ENCODE measurements at places on chromosomes 4 and X. TPM values are rescaled to one million over a fixed set of nuclear protein-coding genes. Genes with fewer than 3 reads are reported as not detected.

DNA sequence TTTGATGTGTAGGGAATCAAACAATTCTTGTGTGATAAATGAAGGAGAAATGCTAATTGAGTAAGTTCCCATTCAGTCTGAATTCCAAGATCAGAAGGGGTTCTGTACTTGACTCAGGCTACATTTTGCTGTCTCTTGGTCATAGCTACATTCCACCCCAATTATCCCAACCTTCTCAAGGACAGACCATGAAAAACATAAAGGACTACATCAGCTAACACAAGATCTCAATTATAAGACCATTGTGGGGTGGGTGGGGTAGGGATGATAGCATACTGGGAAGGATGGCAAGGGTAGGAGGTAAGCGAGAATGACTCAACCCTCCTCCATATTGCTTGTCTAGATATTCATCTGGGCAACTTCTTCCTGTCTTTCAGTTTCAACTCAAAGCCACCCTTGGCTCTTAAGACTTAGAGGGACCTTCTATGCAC, 87.4 kb upstream of the ETNPPL start:
- DNase-seq: peak; percentile 4

DNA sequence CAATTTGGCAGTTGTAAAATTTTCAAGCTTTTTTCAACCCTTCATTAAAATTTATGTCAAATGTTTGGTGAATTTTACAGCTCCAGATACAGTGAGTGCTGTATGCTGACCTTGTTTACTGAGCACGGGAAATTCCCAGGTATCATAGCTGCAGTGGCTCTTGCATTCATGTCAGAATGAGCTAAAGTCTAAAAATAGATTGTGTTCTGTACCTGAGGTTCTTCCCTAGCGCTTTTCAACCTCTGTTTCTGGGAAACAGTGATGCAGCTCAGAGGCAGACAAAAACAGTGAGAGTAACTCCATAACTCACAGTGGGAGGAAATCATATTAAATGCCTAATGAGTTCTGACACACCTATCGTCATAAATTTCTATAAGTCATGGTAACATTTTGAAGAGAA, 393.8 kb upstream of the GNPDA2 start:
- DNase-seq: no peak

DNA sequence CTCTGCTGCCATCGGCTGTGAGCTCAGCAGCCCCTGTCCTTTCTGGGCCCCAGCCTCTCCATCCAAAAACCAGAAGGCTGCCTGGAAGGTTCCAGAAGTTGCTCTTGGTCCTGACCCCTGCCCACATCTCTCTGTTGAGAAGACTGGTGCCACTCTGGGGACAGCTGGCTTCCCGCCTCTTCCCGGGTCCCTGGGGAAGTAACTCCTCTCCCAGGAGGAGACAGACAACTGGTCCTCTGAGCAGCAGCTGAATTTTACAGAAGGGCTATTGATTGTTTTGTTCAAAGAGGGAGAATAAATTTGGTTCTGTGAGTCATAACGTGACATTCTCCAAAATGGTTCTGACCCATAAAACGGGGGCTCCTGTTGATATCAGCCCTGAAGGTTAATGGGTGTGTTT, 61.2 kb downstream of the TRMT44 start:
- no peak for DNase-seq

- DNase-seq: no peak
These were observed 262.0 kb downstream of the COL25A1 start for GRCh38 chr4:109040441-109040840.

GRCh38 chr4:2694691-2695090, 61.4 kb downstream of the TNIP2 start:
- DNase-seq: peak; percentile 16

GRCh38 chr4:71171592-71171991, 167.2 kb upstream of the SLC4A4 start:
- DNase-seq: no peak

- peak; percentile 16 for DNase-seq
These were observed 80.0 kb upstream of the NALF2 start for GRCh38 chrX:69424161-69424560.

DNA sequence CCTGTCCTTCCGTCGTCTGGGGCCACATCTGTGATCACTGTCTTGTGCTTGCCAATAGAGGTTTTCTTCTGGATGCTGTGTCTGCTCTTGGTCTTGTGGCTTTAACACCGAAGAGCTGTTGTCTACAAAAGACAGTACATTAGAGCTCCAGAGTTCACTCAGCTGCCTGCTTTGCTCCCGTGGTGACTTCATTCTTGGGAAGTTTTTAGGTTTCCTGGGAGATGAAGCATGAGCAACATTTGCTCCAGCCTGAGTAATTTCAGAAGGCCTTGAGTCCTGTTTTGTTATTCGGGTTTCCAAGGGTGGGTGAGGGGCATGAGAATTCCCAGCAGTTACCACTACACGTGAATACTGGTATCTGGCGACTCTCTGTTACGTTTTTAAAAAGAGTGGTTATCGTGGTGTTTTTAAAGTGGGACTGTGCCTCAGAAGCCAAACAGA, 189.2 kb downstream of the SHROOM3 start:
- peak; percentile 94 for DNase-seq

GRCh38 chr4:86595426-86595805, 1.3 kb downstream of the PTPN13 start:
- DNase-seq: peak; percentile 30

- DNase-seq: no peak
These were observed 42.0 kb upstream of the MTMR8 start for GRCh38 chrX:64437218-64437617.

DNA sequence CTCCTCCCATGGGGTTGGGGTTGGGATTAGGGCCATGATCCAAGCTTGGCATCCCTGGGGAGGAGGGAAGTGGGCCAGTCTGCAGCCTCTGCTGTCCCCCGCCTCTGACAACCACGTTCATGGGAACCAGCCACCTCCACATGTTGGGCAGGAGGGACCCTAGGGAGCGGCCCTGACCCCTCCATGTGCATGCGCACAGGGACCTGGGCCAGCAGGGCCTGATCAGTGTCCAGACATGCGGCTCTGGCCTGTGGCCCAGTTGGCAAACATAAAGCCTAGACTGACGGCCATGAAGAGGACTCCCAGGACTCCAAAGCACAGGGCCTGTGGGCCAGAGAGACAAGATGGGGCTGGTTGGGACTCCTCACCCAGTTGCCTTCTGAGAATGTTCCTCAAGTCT, 11.3 kb downstream of the SLC38A5 start:
- DNase-seq: no peak

DNA sequence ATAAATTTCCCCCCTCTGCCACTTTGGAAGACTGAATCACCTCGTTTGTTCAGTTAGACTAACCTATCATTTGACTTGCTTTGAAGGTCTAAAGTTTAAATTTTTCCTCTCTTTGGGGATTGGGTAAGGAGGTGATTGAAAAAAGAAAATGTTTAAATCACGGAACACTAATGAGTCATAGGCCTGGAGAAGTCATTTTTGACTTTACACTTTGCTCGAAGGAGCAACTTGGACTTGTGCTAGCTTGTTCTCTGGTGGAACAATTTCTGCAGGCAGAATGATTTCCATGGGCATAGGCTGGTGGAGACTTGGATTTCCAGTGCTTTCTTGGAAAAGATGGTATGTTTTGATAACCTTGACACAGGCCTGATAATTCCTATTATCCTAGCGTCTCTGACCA, 10.5 kb upstream of the GLUD2 start:
- no peak for DNase-seq

DNA sequence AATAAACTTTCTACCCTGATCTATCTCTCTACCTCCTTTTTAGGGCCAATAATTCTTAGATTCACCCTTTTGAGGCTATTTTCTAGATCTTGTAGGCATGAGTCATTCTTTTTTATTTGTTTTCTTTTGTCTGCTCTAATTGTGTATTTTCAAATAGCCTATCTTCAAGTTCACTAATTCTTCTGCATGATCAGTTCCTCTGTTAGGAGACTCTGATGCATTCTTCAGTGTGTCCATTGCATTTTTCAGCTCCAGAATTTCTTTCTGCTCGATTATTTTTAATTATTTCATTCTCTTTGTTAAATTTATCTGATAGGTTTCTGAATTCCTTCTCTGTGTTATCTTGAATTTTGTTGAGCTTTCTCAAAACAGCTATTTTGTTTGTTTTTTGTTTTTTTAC, 11.3 kb downstream of the CXorf58 start:
- no peak for DNase-seq

DNA sequence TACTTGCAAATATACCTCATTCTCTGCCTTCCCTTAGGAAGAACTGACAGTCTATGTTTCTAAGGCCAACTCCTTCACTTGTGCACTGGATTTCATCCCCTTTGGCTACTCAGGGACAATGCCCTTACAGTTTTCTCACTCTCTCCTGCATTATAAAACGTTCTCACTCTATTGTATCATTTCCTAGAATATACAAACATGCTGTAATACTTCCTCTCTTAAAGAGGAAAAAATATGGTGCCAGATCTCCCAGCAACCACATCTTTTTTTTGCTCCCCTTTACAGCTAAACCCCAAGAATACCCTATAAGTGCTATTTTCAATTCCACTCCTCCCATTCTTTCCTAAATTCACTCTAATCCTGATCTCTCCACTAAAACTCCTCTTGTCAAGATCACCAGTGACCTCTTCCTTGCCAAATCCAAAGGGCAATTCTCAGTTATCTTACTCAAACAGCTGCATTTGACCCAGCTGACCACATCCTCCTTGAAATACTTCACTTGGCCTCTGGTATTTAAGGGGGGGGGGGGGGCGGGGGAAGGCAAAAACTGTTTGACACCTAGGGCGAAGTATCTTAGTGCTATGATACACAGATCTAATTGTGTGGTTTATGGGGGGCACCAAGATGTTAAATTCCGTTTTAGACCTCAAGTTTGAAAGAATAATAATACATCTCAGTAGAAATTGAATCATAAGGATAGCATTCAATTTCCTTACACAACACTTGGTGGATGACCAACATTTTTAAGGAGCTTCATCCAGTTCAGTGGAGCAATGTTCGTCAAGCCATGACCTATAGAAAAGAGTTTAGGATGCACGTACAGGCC, 1.6 kb downstream of the RCHY1 start:
- DNase-seq: peak; percentile 54

GRCh38 chr4:165415910-165416309, 37.1 kb downstream of the CPE start:
- DNase-seq: no peak

- DNase-seq: no peak
These were observed 94.0 kb upstream of the ATP8A1 start for GRCh38 chr4:42750856-42751255.

Gene RBM41
- total RNA-seq: 11.9 TPM

Gene TLR10
- not detected for total RNA-seq

Gene DIPK2B
- not detected for total RNA-seq

Gene NLRP2B
- not detected for total RNA-seq

Gene LARP1B
- total RNA-seq: 11.1 TPM

Gene BANK1
- total RNA-seq: under 0.01 TPM

Gene KLHL13
- total RNA-seq: 13.6 TPM

Gene TMEM271
- not detected for total RNA-seq

Gene CFI
- 0.28 TPM for total RNA-seq

Gene CNKSR2
- total RNA-seq: 0.56 TPM

Gene SLC7A11
- 24.7 TPM for total RNA-seq
